ENCODE measurements at places on chromosomes 7 and 10. TPM values are rescaled to one million over a fixed set of nuclear protein-coding genes. Genes with fewer than 3 reads are reported as not detected.
A peak's percentile ranks its signal among the peaks of the same experiment; 100 is the strongest.

The EVX1 gene
- not detected for total RNA-seq

The KCND2 gene
- total RNA-seq = not detected

The PIK3AP1 gene
- 9.7 TPM for total RNA-seq

The NANOS1 gene
- 3.8 TPM for total RNA-seq

The SLC13A1 gene
- total RNA-seq = not detected

The PNLIP gene
- not detected for total RNA-seq

GRCh38 chr10:118330295-118331076 lies 11.6 kb downstream of the FAM204A start:
- peaks cover 23% of the 10 kb centered on the region for H3K36me3 ChIP-seq
- no peaks in the 10 kb centered on the region for H3K4me1 ChIP-seq
- no peaks in the 10 kb centered on the region for H3K27me3 ChIP-seq
- DNase-seq = no peak
- no peak overlapping the region for H3K4me3 ChIP-seq
- H3K27ac ChIP-seq = no peak overlapping the region

- no peaks in the 10 kb centered on the region for H3K36me3 ChIP-seq
- peaks cover 8% of the 10 kb centered on the region for H3K4me1 ChIP-seq
- DNase-seq = no peak
These were observed 15.1 kb upstream of the NME8 start for GRCh38 chr7:37833107-37833817.

DNA sequence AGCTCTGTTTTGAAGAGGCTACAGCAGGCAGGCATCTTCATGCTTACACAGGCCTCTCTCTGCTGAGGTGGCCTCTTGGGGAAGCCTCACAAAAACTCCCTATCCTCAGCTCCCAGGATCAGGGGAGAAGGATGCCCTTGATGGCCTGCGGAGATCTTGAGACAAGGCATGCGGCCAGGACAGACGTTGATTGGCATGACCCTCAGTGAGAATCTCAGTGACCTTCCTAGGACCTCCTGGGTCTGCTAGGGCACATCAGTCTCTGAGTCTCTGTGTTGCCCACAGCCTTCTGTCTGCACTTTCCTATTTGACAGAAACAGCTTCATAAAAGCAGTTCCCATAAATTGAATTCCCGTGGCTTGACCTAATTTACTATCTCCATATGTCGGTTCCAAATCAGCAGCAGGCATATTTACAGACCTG lies 1005.8 kb upstream of the C7orf33 start:
- no peak overlapping the region for H3K27ac ChIP-seq
- no peak for DNase-seq
- H3K27me3 ChIP-seq = no peaks in the 10 kb centered on the region
- H3K4me1 ChIP-seq = no peaks in the 10 kb centered on the region
- no peak overlapping the region for H3K4me3 ChIP-seq

DNA sequence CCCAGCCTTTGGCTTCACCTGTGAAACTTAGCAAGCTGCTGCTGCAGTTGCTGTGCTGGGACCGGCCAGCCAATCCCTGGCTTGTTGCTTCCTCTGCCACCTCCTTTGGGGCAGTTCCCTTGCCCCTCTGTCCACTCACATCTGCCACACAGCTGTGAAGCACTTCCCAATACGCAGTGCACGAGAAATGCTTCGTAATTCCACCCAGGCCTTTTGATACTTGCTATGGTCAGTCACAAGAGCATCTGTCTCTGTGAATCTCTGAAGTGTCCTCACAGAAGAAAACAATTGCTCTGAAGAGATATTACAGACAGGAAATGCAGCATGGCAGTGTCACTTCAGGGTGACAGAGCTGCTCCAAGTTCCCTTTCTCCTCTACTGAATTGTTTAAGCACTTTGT lies 208.5 kb downstream of the PTEN start:
- peaks cover 21% of the 10 kb centered on the region for H3K4me1 ChIP-seq
- H3K27ac ChIP-seq = no peak overlapping the region
- no peak overlapping the region for H3K4me3 ChIP-seq
- DNase-seq = no peak

- H3K4me3 ChIP-seq = no peak overlapping the region
- H3K27me3 ChIP-seq = no peaks in the 10 kb centered on the region
- H3K4me1 ChIP-seq = peaks cover 5% of the 10 kb centered on the region
- H3K36me3 ChIP-seq = no peaks in the 10 kb centered on the region
- DNase-seq = no peak
- no peak overlapping the region for H3K27ac ChIP-seq
These were observed 20.5 kb upstream of the SGCE start for GRCh38 chr7:94676431-94676830.

GRCh38 chr7:64667311-64667710 lies 1.4 kb downstream of the ZNF107 start:
- DNase-seq = no peak
- H3K27ac ChIP-seq = no peak overlapping the region

GRCh38 chr7:35037211-35037525 lies at the start of gene DPY19L1:
TSS of gene DPY19L1 (minus strand) at chr7:35037485. CDS start at chr7:35037394, 91 bp downstream.
- H3K4me1 ChIP-seq = peaks cover 30% of the 10 kb centered on the region
- DNase-seq = no peak
- H3K36me3 ChIP-seq = no peaks in the 10 kb centered on the region
- H3K27ac ChIP-seq = peak within 1 kb of the TSS; percentile 96
- no peaks in the 10 kb centered on the region for H3K27me3 ChIP-seq

GRCh38 chr10:110837418-110838171 lies 34.1 kb upstream of the PDCD4 start:
- peaks cover 60% of the 10 kb centered on the region for H3K4me1 ChIP-seq
- H3K27ac ChIP-seq = peak overlapping the region; percentile 61
- H3K27me3 ChIP-seq = no peaks in the 10 kb centered on the region
- H3K36me3 ChIP-seq = no peaks in the 10 kb centered on the region
- no peak overlapping the region for H3K4me3 ChIP-seq

DNA sequence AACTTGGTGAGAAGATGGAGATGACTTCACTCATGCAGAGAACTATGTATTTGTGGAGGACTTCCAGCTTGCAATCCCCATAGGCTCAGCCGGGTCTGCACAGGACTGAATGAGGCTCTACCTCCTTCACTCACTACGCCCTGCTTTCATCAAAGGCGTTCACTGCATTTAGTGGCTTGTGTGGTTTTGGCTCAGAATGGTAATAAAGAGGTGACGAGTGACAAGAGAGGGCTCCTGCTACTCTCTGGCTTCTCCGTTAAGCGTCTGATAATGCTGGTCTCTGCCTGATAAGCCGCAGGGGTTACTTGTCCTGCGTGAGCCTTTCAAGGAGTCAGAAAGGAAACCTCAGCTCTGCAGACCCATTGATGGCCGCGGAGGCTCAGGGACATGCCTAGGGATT lies 343.4 kb downstream of the PRPF18 start:
- H3K36me3 ChIP-seq = peaks cover 10% of the 10 kb centered on the region
- peaks cover 60% of the 10 kb centered on the region for H3K4me1 ChIP-seq
- H3K27me3 ChIP-seq = no peaks in the 10 kb centered on the region
- DNase-seq = no peak
- H3K27ac ChIP-seq = no peak overlapping the region

GRCh38 chr7:29208410-29209250 lies 14.1 kb downstream of the CHN2 start:
- no peak overlapping the region for H3K27ac ChIP-seq
- DNase-seq = no peak
- H3K36me3 ChIP-seq = no peaks in the 10 kb centered on the region
- no peaks in the 10 kb centered on the region for H3K27me3 ChIP-seq

GRCh38 chr7:111401516-111401915 lies 160.8 kb downstream of the IMMP2L start:
- H3K27me3 ChIP-seq = no peaks in the 10 kb centered on the region
- DNase-seq = no peak
- peaks cover 26% of the 10 kb centered on the region for H3K4me1 ChIP-seq
- peaks cover 2% of the 10 kb centered on the region for H3K36me3 ChIP-seq
- H3K4me3 ChIP-seq = no peak overlapping the region

- no peak overlapping the region for H3K4me3 ChIP-seq
- no peak overlapping the region for H3K27ac ChIP-seq
- no peaks in the 10 kb centered on the region for H3K36me3 ChIP-seq
- no peaks in the 10 kb centered on the region for H3K27me3 ChIP-seq
- H3K4me1 ChIP-seq = peaks cover 5% of the 10 kb centered on the region
These were observed 18.4 kb upstream of the MET start for GRCh38 chr7:116653646-116654045.

- no peak overlapping the region for H3K4me3 ChIP-seq
- no peak overlapping the region for H3K27ac ChIP-seq
- no peaks in the 10 kb centered on the region for H3K27me3 ChIP-seq
- peaks cover 3% of the 10 kb centered on the region for H3K36me3 ChIP-seq
- H3K4me1 ChIP-seq = peaks cover 21% of the 10 kb centered on the region
These were observed 23.2 kb downstream of the SLC35G1 start for GRCh38 chr10:93917064-93917391.
